ENCODE measurements at places on chromosomes 1 and 21.
A peak's percentile ranks its signal among the peaks of the same experiment; 100 is the strongest.

- peak; percentile 55 for DNase-seq
Observed at GRCh38 chr1:244863491-244864252, 671 bp downstream of the HNRNPU start.

DNA sequence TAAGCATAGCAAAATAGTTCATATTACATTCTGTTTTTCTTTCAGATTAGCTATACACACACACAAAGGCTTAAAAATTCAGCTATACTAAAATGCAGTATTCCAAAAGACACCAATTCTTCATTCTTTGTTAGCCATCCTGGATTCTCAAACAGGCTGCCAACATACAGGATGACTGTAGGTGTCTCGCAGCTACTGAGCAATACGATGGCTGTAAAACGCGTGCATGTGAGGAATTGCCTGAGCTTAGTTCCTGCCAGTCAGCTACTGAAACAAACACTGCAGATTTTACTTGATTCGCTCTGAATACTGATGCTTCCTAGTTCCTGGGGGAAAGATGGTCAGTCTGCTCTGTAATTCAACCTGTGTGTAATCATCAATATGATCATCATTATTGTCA is 24.7 kb upstream of the HMGN1 start:
- DNase-seq = no peak

GRCh38 chr1:106926803-106927582 is 129.5 kb upstream of the PRMT6 start:
- no peak for DNase-seq

DNA sequence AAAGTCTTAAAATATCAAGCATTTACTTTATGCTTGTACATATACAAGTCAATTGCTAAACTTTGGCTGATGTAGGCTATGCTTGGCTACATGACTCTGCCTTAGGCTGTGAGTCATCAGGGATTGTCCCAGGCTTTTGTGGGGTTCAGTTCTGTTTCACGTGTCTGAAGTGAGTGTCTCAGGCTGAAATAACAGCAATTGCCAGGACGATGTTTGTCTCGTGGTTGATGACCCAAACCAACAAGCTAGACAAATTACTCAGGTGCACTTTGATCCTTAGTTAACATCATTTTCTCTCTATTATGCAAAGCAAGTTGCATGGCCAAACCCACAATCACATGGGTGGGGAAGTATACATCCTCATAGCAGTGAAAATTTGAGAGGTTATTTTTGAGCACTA is 410.1 kb downstream of the BRINP3 start:
- DNase-seq = no peak

- DNase-seq = no peak
Observed at GRCh38 chr1:93323185-93323820, 22.4 kb upstream of the DR1 start.

- DNase-seq = no peak
Observed at GRCh38 chr1:90650401-90650800, 66.7 kb downstream of the BARHL2 start.

DNA sequence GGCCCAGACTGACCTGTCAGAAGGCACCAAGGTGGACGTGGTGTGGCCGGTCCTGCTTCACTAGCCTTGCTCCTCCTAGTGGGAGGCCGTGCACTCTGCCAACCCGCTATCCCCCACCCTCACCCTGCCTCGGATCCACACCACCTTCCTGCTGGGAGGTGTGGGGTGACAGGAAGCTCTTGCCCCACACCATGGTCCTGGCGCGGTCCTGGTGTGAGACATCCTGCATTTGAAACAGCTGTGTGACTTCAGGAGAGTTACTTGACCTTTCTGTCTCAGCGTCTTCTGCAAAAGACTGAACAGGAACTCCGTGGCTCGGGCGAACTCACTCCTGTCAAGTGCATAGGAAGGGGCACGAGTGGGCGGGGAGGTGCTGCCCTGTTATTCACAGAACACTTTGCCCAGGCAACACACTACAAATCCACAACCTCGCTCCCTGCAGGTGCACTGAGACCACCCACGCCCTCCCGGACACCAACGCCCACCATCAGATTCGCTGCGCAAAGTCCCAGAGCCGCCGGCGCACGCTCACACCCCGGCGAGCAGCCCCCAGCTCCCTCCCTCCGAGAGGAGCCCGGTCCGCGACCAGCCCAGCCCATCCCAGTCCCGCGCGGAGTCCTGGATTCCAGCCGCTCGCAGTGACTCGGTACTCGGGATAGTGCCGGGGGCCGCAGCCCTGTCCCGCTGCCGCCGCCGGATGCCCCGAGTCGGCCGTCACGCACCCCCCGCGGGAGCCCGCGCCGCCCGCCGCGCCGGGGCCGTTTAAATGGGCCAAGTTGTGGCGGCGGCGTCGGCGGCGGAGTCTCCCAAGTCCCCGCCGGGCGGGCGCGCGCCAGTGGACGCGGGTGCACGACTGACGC is at the start of gene SAMD11:
TSS of gene SAMD11 (plus strand) at position 793 of the 860 bp plus-strand sequence. CDS start 509 bp downstream, outside the sequence.
- peak; percentile 82 for DNase-seq

- no peak for DNase-seq
Observed at GRCh38 chr1:180662709-180663108, 30.9 kb downstream of the XPR1 start.

DNA sequence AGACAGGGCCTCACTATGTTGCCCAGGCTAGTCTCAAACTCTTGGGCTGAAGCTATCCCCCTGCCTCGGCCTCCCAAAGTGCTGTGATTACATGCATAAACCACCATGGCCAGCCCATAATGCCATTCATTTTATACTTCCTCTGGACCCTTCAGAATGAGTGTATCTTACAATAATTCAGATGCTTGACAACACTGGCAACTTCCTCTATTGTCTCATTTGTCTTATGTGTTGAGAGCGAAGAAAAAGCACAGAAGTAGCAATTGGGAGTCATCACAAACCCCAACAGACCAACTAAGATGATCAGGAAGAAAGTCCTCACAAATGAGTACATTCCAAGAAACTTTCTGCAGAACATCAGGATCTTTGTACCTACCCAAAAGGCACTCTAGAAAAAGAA is 191.9 kb downstream of the RERE start:
- no peak for DNase-seq

- no peak for DNase-seq
Observed at GRCh38 chr1:40648200-40648599, 17.3 kb downstream of the RIMS3 start.

GRCh38 chr21:45448810-45449657 is 44.1 kb downstream of the COL18A1 start:
- no peak for DNase-seq

DNA sequence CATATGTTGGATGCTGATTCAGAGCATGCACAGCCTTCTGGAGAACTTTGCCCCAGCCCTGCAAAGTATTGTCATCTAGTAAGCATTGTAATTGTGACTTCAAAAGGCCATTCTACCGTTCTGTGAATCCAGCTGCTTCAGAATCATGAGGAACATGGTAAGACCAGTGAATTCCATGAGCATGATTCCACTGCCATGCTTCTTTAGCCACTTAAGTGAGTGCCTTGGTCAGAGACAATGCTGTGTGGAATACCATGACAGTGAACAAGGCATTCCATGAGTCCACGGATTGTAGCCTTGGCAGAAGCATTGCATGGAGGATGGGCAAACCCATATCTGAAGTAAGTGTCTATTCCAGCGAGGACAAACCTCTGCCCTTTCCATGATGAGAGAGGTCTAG is 123.7 kb downstream of the S1PR1 start:
- DNase-seq = no peak

Data from ureter (tissue), 1 donor.